NCI-H2029 (cell line): ENCODE measurements at places on chromosomes 3 and 15.

GRCh38 chr3:87313641-87314040 is 37.3 kb upstream of the POU1F1 start:
- DNase-seq, result no peak

DNA sequence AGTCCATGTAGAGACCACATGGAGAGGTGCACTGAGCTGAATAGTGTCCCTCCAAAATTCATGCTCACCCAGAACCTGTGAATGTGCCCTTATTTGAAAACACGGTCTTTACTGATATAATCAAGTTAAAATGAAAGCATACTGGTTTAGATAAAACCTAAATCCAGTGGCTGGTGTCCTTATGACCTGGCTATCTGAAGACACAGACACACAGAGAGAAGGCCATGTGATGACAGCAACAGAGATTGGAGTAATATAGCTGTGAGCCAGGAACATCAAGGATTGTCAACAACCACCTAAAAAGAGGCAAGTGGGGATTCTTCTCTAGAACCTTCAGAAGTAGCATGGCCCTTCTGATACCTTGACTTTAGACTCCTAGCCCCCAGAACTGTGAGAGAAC is 54.7 kb upstream of the CD47 start:
- no peak for DNase-seq

GRCh38 chr3:163043074-163043473 is 1546.5 kb downstream of the OTOL1 start:
- DNase-seq, result no peak

DNA sequence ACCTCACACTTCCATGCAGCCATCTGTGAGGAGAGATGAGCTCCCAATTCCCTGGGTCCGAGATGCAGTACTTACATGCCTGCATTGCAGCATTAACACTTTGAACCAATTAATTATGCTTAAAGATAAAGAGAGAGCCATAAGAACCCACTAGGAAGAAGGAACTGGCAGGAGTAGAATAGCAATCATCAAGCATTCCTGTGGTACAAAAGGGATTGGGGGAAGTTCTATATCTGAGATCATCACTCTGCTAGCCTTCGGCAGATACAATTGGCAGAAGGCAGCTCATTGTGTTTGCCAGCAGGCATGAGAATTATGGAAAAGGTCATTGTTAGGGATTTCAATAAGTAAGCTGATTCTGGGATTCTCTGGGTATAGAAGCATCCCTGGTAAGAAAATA is 891.4 kb downstream of the NTRK3 start:
- no peak for DNase-seq

- no peak for DNase-seq
These were observed 292.8 kb downstream of the MEX3B start for GRCh38 chr15:81752974-81753373.

DNA sequence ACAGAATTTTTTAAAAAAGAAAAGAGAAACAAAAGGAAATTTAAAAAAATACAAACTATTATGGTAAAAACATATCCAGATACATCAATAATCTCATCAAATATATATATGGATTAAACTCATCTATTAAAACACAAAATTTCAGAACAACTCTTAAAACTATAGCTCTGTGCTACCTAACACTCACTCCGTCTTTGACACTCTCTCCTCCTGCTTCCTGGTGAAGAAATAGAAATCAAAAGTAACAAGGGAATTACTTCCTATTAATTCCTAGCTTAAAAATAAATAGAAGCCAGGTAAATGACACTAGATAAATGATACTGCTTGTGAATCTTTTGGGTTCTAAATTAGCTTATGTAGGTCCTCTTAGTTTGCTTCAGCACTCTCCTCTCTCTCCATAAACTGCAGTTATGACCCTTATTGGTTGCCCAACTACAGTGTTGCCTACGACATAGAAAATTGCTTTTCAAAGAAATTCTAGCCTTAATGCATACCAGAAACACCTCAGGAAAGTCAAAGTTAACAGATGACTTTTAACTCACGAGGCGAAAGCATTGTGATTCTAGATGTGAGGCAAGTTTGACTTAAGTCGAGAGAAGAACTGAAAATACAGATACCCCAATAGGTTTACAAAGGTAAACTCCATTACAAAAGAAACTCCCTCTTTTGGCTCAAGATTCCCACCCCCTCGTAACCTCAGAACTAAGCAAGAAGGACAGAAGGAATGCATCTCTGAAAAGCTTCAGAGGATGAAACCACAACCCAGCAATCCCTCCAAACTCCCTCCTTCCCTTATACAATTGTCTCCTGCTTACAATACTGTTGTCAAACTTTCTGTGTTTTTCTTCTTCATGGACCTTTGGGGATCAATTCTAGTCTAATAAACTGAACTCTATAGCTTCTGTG is 394.7 kb downstream of the FGF12 start:
- no peak for DNase-seq

DNA sequence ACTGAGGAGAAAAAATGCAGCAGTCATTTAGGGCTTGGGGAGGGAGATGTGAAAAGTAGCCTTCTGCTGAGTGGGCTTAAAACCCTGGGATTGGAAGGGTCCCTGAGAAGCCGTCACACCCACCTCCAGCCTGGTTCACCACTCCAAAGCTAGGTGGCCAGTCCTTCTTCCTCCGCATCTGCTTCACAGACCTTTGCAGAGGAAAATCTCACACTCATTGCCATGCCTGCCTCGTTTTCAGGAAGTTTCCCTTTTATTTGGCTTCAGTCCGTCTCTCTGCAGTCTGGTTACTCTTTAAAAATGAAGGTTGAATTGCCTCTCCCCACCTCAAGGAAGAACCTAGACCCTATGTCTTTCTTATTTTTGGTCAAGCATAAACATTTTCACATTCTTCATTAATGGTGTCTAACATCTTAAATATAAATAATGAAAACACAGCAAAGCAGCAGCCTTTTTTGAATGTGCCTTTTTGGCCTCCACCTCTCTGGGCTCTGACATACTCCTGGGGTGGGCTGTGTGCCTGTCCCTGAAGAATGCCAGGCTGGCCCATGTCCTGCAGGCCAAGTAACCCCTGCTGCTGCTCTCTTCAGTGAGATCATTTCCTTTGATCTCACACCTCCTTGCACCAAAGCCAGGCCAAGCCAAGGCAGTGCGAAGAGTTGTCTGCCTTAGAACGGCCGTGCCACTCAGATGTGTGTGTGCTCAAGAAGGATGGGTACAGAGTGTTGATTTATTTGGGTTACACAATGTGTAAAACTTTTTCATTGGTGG is 11.0 kb downstream of the MRAS start:
- DNase-seq, result no peak

DNA sequence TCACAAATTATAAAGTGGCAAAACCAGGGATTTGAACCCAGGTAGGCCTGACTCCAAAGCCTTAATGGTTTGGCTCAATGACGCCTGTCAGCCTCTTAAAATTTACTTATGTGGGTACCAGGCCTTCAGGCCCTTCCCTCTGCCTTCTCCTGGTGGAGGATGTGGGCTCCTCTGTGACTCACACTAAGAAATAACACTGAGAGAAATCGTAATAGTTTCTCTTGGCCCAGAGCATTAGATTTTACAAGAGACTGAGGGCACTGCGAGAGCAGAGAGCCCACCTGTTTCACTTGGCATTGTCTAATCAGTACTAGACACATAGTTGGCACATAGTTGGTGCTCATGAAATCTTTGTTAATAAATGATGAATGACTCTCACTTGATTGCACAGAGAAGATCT is 505.2 kb downstream of the SHQ1 start:
- DNase-seq, result no peak
